ENCODE measurements at places on chromosomes 11 and 22. TPM values are rescaled to one million over a fixed set of nuclear protein-coding genes. Genes with fewer than 3 reads are reported as not detected.

C11orf71 gene
- 10.6 TPM for total RNA-seq

TIGD3 gene
- 3.8 TPM for total RNA-seq

HNRNPUL2 gene
- 58.6 TPM for total RNA-seq

PLEKHA7 gene
- 5.7 TPM for total RNA-seq

SLCO2B1 gene
- not detected for total RNA-seq

MPEG1 gene
- not detected for total RNA-seq

OR1S1 gene
- total RNA-seq, result not detected

NOX4 gene
- 1.9 TPM for total RNA-seq

PAMR1 gene
- total RNA-seq, result 10.6 TPM

GLYATL2 gene
- 0.83 TPM for total RNA-seq

ANO1 gene
- not detected for total RNA-seq

C22orf42 gene
- not detected for total RNA-seq

CNGA4 gene
- total RNA-seq, result not detected

CELSR1 gene
- total RNA-seq, result 0.27 TPM

MUC5B gene
- total RNA-seq, result not detected

OR2AT4 gene
- not detected for total RNA-seq
